ENCODE measurements at places on chromosomes 13 and 19. TPM values are rescaled to one million over a fixed set of nuclear protein-coding genes. Genes with fewer than 3 reads are reported as not detected.

The ZNF550 gene
- polyA plus RNA-seq = 4.5 TPM

The RAB20 gene
- 14.8 TPM for polyA plus RNA-seq

The WASF3 gene
- 15.4 TPM for polyA plus RNA-seq

The GRIN2D gene
- 2.2 TPM for polyA plus RNA-seq

The SIGLEC9 gene
- not detected for polyA plus RNA-seq

The ASF1B gene
- polyA plus RNA-seq = 65.6 TPM

The CEACAM20 gene
- polyA plus RNA-seq = not detected

The COL5A3 gene
- 1.2 TPM for polyA plus RNA-seq

The PSG3 gene
- polyA plus RNA-seq = not detected

The STARD13 gene
- 0.82 TPM for polyA plus RNA-seq

The HNRNPA1L2 gene
- polyA plus RNA-seq = 3.7 TPM

The PTPRH gene
- 0.39 TPM for polyA plus RNA-seq

The TRIP10 gene
- polyA plus RNA-seq = 38.0 TPM

The KCNJ14 gene
- 0.45 TPM for polyA plus RNA-seq

The KIR2DL3 gene
- polyA plus RNA-seq = not detected

The SIGLECL1 gene
- polyA plus RNA-seq = not detected

The ZSCAN4 gene
- polyA plus RNA-seq = not detected

The CPB2 gene
- not detected for polyA plus RNA-seq

The TTC9B gene
- 0.24 TPM for polyA plus RNA-seq

The CLEC11A gene
- 17.4 TPM for polyA plus RNA-seq

The MEF2B gene
- polyA plus RNA-seq = 17.8 TPM

The ZNF534 gene
- not detected for polyA plus RNA-seq

The NKPD1 gene
- polyA plus RNA-seq = 0.55 TPM

The POGLUT2 gene
- polyA plus RNA-seq = 9.9 TPM

The SRRM5 gene
- 0.06 TPM for polyA plus RNA-seq

The ZNF729 gene
- not detected for polyA plus RNA-seq

The ZNF497 gene
- 1.4 TPM for polyA plus RNA-seq

The KCNRG gene
- polyA plus RNA-seq = 0.71 TPM

The FPR2 gene
- 0.17 TPM for polyA plus RNA-seq

The TJP3 gene
- 30.2 TPM for polyA plus RNA-seq

The MAG gene
- 0.20 TPM for polyA plus RNA-seq

The LGALS7B gene
- 3.6 TPM for polyA plus RNA-seq

The ZNF135 gene
- 7.9 TPM for polyA plus RNA-seq

The SMIM17 gene
- not detected for polyA plus RNA-seq

The IFT88 gene
- 0.91 TPM for polyA plus RNA-seq

The SBK3 gene
- polyA plus RNA-seq = 1.5 TPM

The IZUMO2 gene
- polyA plus RNA-seq = 1.9 TPM

The MCEMP1 gene
- polyA plus RNA-seq = 0.13 TPM

The CCDC70 gene
- polyA plus RNA-seq = not detected

The ZNF66 gene
- 13.3 TPM for polyA plus RNA-seq

The LILRB1 gene
- polyA plus RNA-seq = not detected

The CLEC17A gene
- polyA plus RNA-seq = not detected

Measured in H1 (cell line).